ENCODE measurements at places on chromosomes 4 and X.

GRCh38 chr4:184345573-184345922, 127.9 kb upstream of the ENPP6 start:
- peak; percentile 61 for DNase-seq

DNA sequence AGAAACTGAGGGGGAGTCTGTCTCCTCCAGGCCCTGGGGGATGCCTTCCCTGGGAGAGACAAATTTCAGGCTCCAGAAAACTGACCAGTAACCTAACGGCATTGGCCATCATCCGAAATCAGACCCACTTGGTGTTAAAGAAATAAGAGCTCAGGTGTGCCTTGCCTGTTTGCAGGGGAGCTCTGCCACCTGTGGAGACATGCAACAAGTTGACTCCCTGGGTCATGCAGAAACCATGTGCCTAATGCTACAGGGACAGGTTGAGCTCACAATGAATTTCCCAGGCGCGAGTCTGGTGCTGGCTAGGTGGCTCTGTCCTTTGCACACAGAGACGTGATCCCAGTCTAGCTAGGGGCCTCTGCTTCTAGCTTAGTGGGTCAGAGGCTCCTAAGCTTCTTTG, 95.8 kb upstream of the KIT start:
- no peak for DNase-seq

DNA sequence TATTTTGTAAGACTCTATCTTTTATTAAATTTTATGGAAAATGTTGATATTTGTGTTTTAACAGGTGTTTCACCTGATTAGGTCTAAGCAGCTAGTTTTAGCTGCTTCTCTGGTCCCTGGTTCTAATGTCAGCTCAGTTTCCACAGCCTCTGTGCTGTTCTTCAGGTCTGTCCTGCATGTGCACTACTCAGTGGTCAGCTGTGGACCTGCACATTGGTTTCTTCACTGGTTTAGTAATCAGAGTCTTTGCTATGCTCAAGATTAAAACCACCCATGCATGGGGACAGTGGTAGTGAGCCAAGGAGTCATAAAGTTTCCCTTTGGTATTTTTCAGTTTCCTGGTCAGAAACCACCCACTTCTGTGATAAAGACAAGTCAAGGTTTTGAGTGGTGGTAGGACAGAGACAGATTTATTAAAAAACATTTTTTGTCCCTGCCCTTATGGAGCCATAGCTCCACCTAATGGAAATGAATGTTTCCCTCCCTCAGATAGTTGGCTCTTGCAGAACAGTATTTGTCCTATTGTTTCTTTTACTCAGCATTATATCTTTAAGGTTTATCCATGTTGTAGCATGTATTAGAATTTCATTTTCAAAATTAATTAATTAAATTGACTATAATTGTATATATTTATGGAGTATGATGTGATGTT, 36.8 kb upstream of the VBP1 start:
- DNase-seq: peak; percentile 6

DNA sequence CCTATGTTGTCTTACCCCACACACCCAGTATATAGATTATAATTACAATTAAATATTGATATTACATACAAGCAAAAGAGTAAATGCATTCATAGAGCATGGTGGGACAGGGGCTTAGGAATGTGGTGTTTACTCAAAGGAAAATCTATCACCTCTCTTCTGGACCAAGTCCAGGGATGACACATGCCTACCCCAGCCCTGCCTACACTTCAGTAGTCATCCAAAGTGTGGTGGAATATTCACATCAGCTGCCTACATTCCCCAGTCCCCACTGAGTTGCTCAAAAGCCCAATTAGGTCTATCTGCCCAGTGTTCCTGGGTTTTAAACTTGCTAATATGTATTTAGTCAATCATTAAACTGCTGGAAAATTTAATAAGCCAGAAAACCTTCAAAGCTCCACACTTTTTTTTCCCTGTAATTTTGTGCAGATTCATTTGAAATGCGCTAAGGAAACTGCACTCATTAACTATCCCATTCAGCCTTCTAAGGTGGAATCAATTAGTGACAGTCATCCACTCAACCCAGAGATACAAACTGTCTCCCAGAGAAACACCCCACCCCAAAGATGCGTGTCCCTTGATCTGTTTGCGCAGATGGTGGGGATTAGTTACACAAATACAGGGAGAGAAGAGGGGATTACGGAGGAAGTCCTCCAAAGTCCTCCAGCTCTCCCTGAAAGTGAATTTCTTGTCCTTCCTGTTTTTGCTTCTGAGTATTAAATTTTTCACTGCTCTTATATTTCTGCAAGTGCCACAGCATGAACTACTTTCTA, 91.7 kb upstream of the KDR start:
- DNase-seq: no peak

DNA sequence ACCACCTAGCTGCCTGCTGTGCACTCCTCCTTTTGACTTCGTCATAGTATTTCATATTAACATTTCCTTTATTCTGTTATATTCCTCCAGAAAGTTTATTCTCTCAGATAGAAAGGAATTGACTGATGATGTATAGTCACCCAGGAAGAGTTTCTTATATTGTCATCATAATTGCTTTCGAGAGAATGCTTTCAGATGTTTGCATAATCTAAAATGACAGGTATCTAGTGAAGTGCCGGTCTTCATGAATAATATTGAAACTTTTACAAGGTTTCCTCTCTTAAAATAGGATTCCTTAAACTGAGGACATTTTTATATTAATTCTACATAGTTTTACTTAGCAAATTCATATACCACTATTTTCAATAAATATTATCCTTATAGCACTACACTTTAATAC, 10.1 kb downstream of the SEC24D start:
- no peak for DNase-seq

DNA sequence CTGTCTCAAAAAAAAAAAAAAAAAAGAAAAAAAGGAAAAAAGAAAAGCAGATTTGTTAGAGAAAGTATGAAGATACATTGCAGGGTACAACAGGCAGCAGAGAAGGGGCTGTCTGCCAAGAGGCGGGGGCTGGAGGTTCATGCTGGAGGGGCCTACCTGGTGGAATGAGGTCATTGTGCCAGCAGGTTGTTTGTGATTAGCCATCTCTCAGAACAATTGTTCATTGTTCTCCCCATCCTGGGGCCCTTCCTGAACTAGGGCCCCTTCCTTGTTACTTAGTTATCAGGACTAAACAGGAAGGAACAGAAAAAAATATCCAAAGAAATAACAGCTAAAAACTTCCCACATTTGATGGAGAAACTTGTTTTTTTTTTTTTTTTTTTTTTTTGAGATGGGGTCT, 14.0 kb upstream of the GPKOW start:
- DNase-seq: no peak

DNA sequence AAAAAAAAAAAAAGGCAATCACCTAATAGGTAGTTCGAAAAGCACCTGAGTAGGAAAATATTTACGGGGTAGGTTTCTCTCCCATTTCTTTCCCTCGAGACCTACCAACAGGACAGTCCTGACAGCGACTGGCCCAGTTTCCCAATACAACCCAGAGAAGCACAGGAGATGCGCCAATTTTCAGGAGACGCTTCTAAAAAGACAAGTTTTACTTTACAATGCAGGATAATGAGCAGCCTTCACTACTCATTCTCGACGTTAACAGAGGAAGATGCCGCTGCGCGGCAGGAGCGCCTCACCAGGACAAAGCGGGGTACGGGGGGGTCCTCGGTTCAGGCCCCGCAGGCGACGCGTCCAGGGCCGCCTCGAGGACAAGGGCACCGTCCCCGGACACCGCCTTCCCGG, 708 bp downstream of the BCLAF3 start:
- peak; percentile 40 for DNase-seq

DNA sequence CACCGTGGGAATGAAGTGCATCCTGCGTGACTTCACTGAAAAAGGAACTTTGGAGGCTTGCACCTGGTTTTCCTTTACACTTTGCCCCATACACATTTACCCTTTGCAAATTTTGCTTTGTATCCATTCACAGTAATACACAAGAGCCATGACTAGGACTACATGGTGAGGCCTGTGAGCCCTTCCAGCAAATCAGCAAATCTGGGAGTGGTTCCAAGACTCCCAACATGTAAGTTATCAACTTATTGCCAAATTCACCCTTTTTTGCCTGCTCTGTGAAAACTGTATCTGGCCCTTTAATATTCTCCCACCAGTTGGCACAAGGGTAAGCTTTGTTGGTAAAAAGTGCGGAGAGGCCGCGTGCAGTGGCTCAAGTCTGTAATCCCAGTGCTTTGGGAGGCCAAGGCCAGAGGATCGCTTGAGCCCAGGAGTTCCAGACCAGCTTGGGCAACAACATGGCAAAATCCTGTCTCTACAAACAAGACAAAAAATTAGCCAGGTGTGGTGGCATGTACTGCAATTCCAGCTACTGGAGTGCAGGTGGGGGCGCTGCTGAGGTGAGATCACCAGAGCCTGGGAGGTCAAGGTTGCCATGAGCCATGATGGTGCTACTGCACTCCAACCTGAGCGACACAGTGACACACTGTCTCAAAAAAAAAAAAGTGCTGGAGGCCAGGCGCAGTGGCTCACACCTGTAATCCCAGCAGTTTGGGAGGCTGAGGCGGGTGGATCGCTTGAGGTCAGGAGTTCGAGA, 5.0 kb downstream of the PRMT9 start:
- no peak for DNase-seq

GRCh38 chrX:150856101-150856500, 42.4 kb downstream of the CD99L2 start:
- no peak for DNase-seq

GRCh38 chrX:16924631-16925480, 21.6 kb upstream of the REPS2 start:
- DNase-seq: no peak

- no peak for DNase-seq
Measured at GRCh38 chr4:175421506-175421905, 390.6 kb downstream of the GPM6A start.

GRCh38 chr4:26345565-26345938, 24.7 kb downstream of the RBPJ start:
- no peak for DNase-seq

DNA sequence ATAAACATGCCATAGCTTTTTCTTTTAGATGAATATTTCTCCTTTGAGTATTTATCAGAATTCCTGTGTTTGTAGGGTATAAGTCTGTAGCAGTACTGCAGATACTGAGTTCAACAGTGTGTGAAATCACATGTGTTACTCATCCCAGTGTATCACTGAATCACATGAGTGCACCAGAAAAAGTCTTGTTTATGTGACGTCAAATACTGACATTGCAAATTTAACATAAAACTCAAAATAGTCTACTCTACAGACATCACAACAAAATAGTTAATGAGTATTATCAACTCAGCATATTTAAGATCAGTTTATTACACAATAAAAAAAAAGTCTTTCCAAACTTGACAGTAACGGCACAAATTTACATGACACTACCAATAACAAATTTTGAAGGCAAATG, 221.3 kb downstream of the DCTD start:
- no peak for DNase-seq

- no peak for DNase-seq
Measured at GRCh38 chr4:47562297-47562696, 77.2 kb downstream of the ATP10D start.

GRCh38 chr4:85128246-85129204, 162.0 kb upstream of the WDFY3 start:
- no peak for DNase-seq

GRCh38 chr4:19577097-19577496, 674.6 kb upstream of the SLIT2 start:
- DNase-seq: no peak

GRCh38 chr4:137676357-137676998, 144.2 kb upstream of the PCDH18 start:
- no peak for DNase-seq

DNA sequence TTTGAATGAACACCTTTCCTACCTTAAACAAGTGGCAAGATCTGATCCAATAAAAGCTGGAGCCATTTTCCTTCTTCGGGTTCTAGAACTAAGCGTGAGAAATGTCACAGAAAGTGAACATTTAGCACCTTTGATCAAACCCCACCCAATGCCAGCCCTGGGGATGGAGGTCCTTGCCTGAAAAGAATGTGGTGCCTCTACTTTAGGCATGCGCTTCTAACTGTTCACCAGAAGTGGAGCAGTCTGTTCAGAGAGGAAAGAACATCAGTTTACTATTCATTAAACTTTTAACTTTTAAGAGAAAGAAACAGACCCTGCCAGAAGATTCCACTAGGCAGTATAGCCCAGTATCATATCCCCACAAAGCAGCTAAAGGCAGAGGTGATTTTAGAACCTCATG, 75.9 kb downstream of the INTS12 start:
- no peak for DNase-seq

- DNase-seq: no peak
Measured at GRCh38 chr4:113758372-113758771, 3.2 kb downstream of the CAMK2D start.

DNA sequence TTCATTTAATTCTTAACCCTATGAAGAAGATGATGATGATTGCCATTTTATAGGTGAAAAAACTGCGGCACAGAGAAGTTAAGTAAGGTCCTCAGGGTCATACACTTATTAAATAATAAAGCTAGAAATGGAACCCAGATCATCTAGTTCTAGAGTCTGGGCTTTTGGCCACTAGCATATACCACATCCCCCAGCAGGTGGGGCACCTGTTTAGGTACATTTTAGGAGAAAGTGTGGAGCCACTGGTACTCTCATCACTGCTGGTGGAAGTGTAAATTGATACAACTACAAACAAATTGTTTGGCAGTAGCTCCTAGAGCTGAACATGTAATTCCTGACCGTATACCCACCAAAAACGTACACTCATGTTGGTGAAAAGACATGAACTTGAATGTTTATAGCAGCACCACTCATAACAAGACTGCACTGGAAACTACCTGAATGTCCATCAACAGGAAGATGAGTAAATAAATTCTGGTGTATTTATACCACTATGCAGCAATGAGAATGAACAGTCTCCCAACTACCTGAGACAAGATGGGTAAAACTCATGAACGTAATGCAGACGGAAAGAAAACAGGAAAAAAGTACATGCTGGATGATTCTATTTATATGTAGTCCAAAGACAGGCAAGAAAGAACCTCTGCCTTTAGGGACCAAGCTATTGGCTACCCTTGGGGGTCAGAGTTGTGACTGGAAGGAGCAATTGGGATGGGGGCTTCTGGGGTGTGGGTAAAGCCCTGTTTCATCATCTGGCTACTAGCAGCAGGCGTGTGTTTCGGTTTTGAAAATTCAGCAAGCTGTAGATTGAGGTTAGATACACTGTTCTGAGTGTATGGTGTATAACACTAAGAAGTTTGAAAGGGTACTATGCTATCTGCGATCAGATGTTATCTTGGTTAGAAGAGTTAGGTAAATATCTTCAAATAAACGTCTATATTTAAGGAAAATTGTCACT, 72.3 kb upstream of the ADGRG2 start:
- DNase-seq: no peak

GRCh38 chr4:168291242-168291641, 27.3 kb downstream of the DDX60 start:
- no peak for DNase-seq

DNA sequence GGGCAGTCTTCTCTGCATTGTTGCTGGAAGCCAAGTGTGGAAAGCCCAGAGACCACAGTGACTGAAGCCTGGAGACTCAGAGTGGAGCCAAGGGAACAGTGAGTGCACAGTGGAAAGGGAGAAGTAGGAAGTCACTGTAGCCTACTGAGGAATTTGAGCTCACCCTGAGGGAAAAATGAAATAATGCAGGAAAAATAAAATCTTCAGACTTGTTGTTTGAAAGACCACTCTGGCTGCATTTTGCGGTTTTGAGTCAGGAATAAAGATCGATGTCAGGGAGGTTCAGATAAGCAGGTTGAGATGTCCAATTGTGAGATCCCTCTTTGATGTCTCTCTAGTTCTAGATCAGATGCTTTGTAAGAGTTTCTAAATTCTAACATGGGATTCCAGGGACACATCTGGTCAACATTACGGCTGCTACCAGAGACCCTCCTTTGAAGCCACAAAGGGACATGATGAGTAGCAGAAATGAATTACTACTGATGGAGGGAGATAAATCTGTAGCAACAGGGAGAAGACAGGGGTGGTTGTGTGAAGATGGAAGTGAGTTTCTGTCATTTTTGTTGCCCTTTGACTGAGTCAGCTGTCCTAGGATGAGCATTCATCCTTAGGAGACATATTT, 8.4 kb downstream of the ADH4 start:
- no peak for DNase-seq
